A549 treated with Mapracorat at 1 μM for 4 hours (cell line): ENCODE measurements at places on chromosomes 3 and 15. TPM values are rescaled to one million over a fixed set of nuclear protein-coding genes. Genes with fewer than 3 reads are reported as not detected.

The TWF2 gene
- total RNA-seq: 58.6 to 74.2 TPM (median 73.5 TPM) in 5 replicates

The ADAMTS9 gene
- 0.49 to 0.96 TPM (median 0.62 TPM) in 5 replicates for total RNA-seq

The PLSCR5 gene
- total RNA-seq: not detected in 5 replicates

The UBE2E2 gene
- 40.4 to 55.4 TPM (median 42.8 TPM) in 5 replicates for total RNA-seq

The TRAT1 gene
- not detected in 5 replicates for total RNA-seq

The NFKBIZ gene
- total RNA-seq: 5.7 to 9.8 TPM (median 7.7 TPM) in 5 replicates

The HESX1 gene
- 0.31 to 0.72 TPM (median 0.34 TPM) in 3 of 5 replicates, not detected in the others for total RNA-seq

The NANOGP8 gene
- not detected in 5 replicates for total RNA-seq

The FETUB gene
- total RNA-seq: 0.10 to 0.35 TPM (median 0.23 TPM) in 5 replicates

The SLC9A9 gene
- 0.19 to 0.45 TPM (median 0.34 TPM) in 5 replicates for total RNA-seq

The LMAN1L gene
- not detected in 5 replicates for total RNA-seq

The CSK gene
- 56.3 to 65.7 TPM (median 62.4 TPM) in 5 replicates for total RNA-seq

The CKMT1B gene
- total RNA-seq: 2.7 to 5.1 TPM (median 3.3 TPM) in 5 replicates

The POLR2M gene
- total RNA-seq: 44.5 to 68.8 TPM (median 60.2 TPM) in 5 replicates

The CNTN3 gene
- not detected in 5 replicates for total RNA-seq

The NTRK3 gene
- total RNA-seq: 14.9 to 26.3 TPM (median 24.5 TPM) in 5 replicates

The SH2D7 gene
- not detected in 5 replicates for total RNA-seq

The OXTR gene
- total RNA-seq: 8.2 to 10.6 TPM (median 10.2 TPM) in 5 replicates

The SLC6A11 gene
- 0.03 to 0.14 TPM (median 0.08 TPM) in 5 replicates for total RNA-seq

The CP gene
- total RNA-seq: 4.5 to 7.7 TPM (median 5.5 TPM) in 5 replicates

The SNTN gene
- not detected in 5 replicates for total RNA-seq

The CELSR3 gene
- total RNA-seq: 2.8 to 4.7 TPM (median 4.4 TPM) in 5 replicates

The GXYLT2 gene
- total RNA-seq: 1.1 to 1.4 TPM (median 1.4 TPM) in 5 replicates

The AGBL1 gene
- total RNA-seq: not detected in 5 replicates

The C3orf70 gene
- 0.02 to 0.05 TPM (median 0.04 TPM) in 3 of 5 replicates, not detected in the others for total RNA-seq

The GABRR3 gene
- total RNA-seq: not detected in 5 replicates

The SYNPR gene
- total RNA-seq: not detected in 5 replicates

The COL7A1 gene
- 116 to 206 TPM (median 180 TPM) in 5 replicates for total RNA-seq

The VWA5B2 gene
- total RNA-seq: 0.21 to 0.60 TPM (median 0.34 TPM) in 5 replicates

The AHSG gene
- total RNA-seq: 0.08 to 0.11 TPM in 2 of 5 replicates, not detected in the others

The MAP4 gene
- total RNA-seq: 90.0 to 103 TPM (median 101 TPM) in 5 replicates

The CPNE9 gene
- total RNA-seq: 0.15 to 0.31 TPM (median 0.17 TPM) in 3 of 5 replicates, not detected in the others

The SLC25A26 gene
- total RNA-seq: 18.3 to 20.1 TPM (median 19.0 TPM) in 5 replicates

The PRKCD gene
- total RNA-seq: 36.4 to 48.1 TPM (median 44.1 TPM) in 5 replicates
